Uterine smooth muscle cell (primary cell): ENCODE measurements at places on chromosomes 4 and X. TPM values are rescaled to one million over a fixed set of nuclear protein-coding genes. Genes with fewer than 3 reads are reported as not detected.

CAPN6 gene
- total RNA-seq: under 0.01 TPM in 2 replicates

ADRA2C gene
- total RNA-seq: 1.2 and 1.5 TPM in 2 replicates

FAM47A gene
- total RNA-seq: not detected in 2 replicates

FGG gene
- not detected in 2 replicates for total RNA-seq

SUPT20HL1 gene
- total RNA-seq: 0.11 and 0.12 TPM in 2 replicates

SLC49A3 gene
- total RNA-seq: 0.55 and 1.00 TPM in 2 replicates

MUC7 gene
- not detected in 2 replicates for total RNA-seq
